ENCODE measurements at places on chromosomes 5 and 9.

GRCh38 chr5:44388321-44389089 is 715 bp downstream of the FGF10 start:
- DNase-seq = no peak

DNA sequence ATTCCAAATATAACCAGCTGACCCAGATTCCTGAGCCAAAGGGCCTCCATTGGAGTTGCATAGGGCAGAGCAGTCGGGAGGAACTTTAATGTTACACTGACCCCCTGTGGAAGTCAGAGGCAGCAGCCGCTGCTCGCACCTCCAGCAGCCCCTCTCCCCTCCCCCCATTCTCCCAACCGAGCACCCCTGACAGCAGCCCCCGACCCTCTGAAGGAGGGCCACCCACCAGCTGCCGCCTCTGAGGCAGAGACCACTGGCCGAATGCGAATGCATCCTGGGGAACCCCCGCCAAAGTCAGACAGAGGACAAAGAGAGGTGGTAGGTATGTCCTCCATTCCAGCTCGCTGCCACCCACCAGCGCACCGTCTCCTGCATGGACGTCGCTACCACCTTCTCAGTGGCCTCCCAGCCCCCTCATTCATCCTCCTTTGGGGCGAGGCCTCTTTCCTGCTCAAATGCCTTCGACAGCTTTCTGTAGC is 231.0 kb downstream of the CDK5RAP2 start:
- peak; percentile 55 for DNase-seq

DNA sequence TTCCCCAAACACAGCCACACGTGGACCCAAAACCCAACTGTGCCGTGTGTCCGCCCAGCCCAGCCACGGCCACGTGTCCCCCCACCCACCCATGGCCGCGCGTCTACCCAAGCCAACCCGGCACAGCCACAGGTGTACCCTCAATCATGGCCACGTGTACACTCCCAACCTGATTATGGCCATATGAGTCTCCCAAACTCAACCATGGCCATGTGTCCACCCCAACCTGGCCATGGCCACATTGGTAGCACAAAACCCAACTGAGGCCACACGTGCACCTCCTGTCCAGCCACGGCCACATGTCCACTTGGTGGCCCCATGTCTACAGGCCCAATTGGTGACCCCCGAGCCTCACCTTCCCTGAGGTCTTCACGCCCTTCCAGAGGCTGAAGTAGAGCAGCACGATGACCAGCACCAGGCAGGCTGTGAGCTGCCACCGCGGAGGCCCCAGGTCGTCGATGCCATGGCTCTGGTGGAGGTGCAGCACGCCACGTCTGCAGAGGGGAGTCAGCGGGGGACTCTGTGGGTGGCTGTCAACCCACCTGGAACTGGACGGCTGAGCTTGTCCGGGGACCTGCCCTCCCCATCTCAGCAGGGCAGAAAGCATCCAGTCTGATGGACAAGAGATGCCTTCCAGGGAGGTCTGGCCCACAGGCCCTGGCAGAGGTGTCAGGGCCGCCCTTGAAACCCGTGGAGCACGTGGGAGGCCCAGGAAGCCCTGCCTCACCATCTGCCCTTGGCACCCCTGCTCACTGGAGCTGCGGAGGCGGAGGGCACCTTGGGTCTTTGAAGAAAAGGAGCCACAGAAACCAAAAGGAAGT is 23.5 kb downstream of the SLC6A3 start:
- no peak for DNase-seq

DNA sequence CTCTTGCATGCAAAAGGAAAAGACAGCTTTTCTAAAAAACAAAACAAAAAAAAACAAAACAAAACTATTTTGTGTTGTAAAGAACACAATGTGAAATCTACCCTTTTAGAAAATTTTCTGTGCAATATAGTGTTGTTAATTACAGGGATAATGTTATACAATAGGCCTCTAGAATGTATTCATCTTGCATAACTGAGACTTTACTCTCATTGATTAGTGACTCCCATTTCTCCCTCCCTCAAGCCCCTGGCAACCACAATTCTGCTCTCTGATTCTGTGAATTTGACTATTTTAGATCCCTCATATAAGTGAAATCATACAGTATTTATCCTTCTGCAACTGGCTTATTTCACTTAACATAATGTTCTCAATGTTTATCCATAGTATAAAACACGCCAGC is 234.1 kb downstream of the TMEM161B start:
- no peak for DNase-seq

DNA sequence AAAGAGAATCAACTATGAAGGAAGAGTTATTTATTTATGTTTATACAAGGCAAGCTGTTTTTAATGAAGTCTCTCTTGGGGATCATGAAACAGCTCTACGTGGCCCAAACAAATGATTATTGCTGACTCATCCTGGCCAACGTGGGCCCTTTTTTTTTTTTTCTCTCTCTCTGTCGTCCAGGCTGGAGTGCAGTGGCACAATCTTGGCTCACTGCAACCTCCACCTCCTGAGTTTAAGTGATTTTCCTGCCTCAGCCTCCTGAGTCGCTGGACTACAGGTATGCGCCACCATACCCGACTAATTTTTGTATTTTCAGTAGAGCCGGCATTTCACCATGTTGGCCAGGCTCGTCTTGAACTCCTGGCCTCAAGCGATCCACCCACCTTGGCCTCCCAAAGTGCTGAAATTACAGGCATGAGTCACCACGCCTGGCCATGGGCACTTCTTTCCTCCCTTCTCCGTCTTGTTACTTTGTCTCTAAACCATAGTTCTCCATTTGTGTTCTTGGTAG is 98.3 kb downstream of the BASP1 start:
- no peak for DNase-seq

GRCh38 chr5:36648426-36648825 is 42.0 kb downstream of the SLC1A3 start:
- DNase-seq = no peak

DNA sequence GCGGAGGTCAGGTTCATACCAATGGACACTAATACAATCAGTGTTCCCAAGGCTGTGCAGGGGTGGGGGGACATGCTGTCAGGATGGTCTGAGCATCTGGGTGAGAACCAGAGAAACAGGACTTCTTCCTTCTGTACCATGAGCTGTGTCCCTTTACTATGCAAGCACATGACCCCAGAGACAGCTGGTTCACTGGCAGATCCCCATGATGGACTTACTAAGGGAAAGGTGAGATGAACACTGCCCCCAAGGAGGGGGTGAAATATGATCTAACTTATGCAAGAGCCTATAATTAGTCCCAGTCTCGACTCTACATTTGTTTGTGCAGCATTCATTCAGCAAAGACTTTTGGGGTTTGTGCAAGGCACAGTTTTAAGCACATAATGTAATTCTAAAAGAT is 91.4 kb downstream of the LIFR start:
- DNase-seq = no peak

DNA sequence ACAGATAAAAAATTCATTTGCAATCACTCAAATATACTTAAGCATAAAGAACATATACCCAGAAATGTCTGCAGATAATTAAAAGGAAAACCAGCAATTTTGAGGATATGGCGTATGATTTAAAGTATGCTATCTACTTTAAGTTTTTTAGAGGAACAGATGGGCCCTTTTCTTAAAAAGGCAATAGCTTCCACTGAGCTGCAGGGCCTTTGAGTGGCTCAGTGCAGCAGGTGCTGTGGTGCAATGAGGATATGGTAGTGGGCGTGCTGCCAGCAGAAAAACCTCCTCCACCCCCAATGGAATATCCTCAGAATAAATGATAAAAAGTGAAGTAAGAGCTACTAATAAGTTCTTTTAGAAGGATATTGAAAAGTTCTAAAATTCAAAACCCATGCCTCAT is 814.5 kb downstream of the MTRR start:
- DNase-seq = no peak

All from GM20000 (cell line).